ENCODE measurements at places on chromosomes 1 and 21.

DNA sequence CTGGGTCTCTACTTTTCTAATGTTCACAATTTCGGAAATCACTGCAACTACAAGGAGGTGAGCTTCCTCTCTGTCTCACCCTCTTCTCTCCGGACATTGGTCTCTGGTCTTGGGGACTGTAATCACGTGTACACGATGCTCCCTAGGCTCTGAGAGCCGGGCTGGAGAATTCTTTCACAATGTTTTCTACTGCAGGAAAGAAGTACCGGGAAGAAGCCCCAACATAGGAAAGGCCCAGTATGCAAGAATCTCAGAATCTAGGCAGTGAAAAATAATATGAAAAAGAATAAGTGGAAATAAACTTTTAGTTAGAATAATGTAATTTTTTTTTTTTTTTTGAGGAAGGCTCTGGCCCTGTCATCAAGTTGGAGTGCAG is 13.5 kb upstream of the HJV start:
- no peak for DNase-seq
- H3K27ac ChIP-seq, result peak overlapping the region; percentile 62
- H3K27me3 ChIP-seq, result no peaks in the 10 kb centered on the region
- no peaks in the 10 kb centered on the region for H3K36me3 ChIP-seq

GRCh38 chr1:41241354-41241748 is 755 bp downstream of the SCMH1 start:
- no peaks in the 10 kb centered on the region for H3K36me3 ChIP-seq
- H3K4me3 ChIP-seq, result peak overlapping the region; percentile 90
- no peaks in the 10 kb centered on the region for H3K27me3 ChIP-seq

DNA sequence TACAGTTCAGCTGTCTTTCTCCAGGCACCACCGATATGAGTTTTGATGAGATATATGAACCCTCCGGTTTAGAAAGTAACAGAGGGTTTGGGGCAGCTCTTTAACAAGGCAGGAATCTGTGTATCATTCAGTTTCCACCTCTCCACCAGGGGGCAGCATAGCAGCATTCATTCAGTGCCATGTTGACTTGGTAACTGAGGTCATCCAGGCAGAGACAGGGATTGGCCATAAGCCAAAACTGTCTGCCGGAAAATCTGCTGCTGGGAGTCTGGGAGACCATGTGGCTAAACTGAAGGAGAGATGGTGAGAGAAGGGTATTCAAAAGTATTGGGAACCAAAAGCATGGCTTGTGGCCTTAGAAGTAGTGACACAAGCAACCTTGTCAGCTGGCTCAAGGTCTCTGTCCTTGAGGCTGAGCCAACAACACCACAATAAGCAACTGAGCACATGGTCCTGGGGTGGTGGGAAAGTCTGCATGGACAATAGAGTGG is 98.5 kb downstream of the LMX1A start:
- no peak overlapping the region for H3K4me3 ChIP-seq
- no peak for DNase-seq
- no peak overlapping the region for H3K27ac ChIP-seq
- no peaks in the 10 kb centered on the region for H3K27me3 ChIP-seq
- H3K36me3 ChIP-seq, result no peaks in the 10 kb centered on the region

DNA sequence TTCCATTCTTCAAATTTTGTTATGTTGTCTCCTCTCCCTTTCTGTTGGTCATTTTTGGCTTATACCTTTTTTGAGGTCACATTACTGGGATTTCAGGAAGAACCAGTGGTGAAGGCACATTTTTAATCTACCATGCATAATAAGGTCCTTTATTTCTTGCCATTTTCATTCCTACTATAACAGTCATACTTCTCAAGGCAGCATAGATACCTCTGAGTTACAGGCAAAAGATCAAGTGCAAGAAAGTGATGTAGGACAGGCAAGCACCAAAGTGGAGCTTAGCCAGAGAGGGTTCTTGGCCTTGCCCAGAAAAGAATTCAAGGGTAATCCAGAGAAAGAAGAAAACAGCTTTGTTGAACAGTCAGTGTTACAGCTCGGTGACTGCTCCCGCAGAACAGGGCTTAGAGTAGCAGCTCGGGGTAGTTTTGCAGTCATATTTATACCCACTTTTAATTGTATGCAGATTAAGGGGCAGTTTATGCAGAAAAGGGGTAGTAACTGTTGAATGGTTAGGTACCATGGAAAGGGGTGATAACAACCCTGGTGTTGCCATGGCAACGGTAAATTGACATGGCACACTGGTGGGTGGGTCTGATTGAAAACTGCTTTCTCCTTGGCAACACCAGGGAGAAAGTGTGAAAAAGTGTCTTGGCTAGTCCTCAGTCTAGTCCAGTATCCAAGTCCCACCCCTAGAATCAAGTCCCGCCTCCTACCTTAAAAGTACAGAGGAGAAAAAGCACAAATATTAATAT is 39.6 kb upstream of the DOCK7 start:
- peaks cover 16% of the 10 kb centered on the region for H3K4me1 ChIP-seq
- no peaks in the 10 kb centered on the region for H3K36me3 ChIP-seq
- H3K27me3 ChIP-seq, result no peaks in the 10 kb centered on the region
- H3K27ac ChIP-seq, result peak overlapping the region; percentile 29
- DNase-seq, result no peak

GRCh38 chr1:229280037-229280828 is 9.3 kb downstream of the RAB4A start:
- no peaks in the 10 kb centered on the region for H3K4me1 ChIP-seq
- no peaks in the 10 kb centered on the region for H3K36me3 ChIP-seq
- no peak overlapping the region for H3K27ac ChIP-seq
- DNase-seq, result no peak
- no peak overlapping the region for H3K4me3 ChIP-seq
- no peaks in the 10 kb centered on the region for H3K27me3 ChIP-seq

DNA sequence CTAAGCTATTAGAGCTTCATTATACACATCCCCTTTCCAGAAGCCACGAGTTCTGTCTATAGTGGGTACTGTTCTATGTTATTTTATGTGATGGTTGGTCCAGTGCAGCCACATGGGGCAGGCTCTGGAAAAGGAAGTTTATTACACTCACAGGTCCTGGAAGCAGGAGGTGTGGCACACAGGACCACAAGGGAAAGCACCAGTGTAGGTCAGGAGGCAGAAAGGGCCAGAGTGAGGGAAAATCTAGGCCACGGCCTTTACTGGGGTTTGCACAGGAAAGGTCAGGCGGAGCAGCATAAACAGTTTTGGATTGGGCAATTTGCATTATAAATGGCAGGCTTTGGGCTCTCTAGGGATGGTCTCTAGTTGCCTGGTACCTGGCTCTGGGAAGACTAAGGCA is 21.8 kb upstream of the CNIH3 start:
- H3K36me3 ChIP-seq, result no peaks in the 10 kb centered on the region
- no peaks in the 10 kb centered on the region for H3K27me3 ChIP-seq
- no peak for DNase-seq
- no peaks in the 10 kb centered on the region for H3K4me1 ChIP-seq
- no peak overlapping the region for H3K27ac ChIP-seq

GRCh38 chr1:98991127-98992012 is 13.3 kb downstream of the PLPPR5 start:
- no peaks in the 10 kb centered on the region for H3K27me3 ChIP-seq
- H3K4me1 ChIP-seq, result no peaks in the 10 kb centered on the region
- H3K27ac ChIP-seq, result no peak overlapping the region
- no peak overlapping the region for H3K4me3 ChIP-seq
- no peak for DNase-seq

DNA sequence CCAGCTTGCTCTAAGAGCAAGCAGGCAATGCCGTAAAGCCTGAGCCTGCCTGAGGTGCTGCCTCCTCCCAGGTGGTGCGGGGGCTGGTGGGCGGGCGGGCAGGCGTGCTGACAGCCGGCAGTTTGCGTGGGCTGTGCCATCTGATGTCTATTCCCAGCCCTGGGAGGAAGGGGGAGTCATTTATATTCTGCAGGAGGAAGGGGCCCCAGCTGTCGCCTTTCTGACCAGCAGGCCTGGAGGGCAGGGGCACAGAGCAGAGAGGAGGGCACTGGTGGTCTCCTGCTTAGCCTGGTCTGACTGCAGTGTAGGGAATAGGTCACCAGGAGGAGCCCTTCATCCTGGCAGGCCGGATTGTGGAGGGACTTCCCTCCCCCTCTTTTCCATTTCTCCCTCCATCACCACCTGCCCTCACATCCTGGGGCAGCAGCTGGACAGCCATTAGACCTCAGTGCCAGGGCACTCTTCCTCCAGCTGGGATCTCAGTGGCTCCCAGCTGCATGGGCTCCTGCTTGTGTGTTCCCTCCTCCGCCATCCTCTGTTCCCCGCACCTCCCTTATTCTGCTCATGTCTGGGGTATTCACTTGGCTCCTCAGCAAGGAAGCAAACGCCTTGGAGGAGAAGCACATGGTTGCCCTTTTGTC is 4.4 kb downstream of the CYB561D1 start:
- peaks cover 25% of the 10 kb centered on the region for H3K36me3 ChIP-seq
- no peak overlapping the region for H3K4me3 ChIP-seq
- peaks cover 45% of the 10 kb centered on the region for H3K4me1 ChIP-seq
- H3K27ac ChIP-seq, result peak overlapping the region; percentile 17

DNA sequence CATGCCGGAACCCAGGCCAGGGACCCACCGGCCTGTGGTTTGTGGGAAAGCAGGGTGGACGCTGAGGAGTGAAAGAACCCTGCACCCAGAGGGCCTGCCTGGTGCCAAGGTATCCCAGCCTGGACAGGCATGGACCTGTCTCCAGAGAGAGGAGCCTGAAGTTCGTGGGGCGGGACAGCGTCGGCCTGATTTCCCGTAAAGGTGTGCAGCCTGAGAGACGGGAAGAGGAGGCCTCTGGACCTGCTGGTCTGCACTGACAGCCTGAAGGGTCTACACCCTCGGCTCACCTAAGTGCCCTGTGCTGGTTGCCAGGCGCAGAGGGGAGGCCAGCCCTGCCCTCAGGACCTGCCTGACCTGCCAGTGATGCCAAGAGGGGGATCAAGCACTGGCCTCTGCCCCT is 18.5 kb downstream of the CSF1 start:
- no peak overlapping the region for H3K4me3 ChIP-seq
- H3K27me3 ChIP-seq, result no peaks in the 10 kb centered on the region
- DNase-seq, result no peak

DNA sequence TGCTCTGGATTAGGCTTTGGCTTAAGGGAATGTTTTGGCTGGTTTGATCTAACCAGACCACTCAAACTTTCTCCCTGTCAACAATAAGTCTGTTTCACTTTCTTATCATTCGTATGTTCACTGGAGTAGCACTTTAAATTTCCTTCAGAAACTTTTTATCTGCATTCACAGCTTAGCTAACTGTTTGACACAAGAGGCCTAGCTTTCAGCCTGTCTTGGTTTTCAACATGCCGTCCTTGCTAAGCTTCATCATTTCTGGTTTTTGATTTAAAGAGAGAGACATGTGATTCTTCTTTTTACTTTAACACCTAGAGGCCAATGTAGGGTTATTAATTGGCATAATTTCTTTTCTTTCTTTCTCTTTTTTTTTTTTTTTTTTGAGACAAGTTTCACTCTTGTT is 14.9 kb upstream of the CYB5R1 start:
- H3K4me1 ChIP-seq, result no peaks in the 10 kb centered on the region
- H3K4me3 ChIP-seq, result no peak overlapping the region
- no peak for DNase-seq
- no peaks in the 10 kb centered on the region for H3K36me3 ChIP-seq
- no peak overlapping the region for H3K27ac ChIP-seq

- H3K27ac ChIP-seq, result no peak overlapping the region
- no peaks in the 10 kb centered on the region for H3K4me1 ChIP-seq
- no peak for DNase-seq
Observed at GRCh38 chr1:215583185-215583749, 16.2 kb downstream of the KCTD3 start.

- DNase-seq, result no peak
- H3K27me3 ChIP-seq, result no peaks in the 10 kb centered on the region
- peaks cover 10% of the 10 kb centered on the region for H3K4me1 ChIP-seq
- no peak overlapping the region for H3K27ac ChIP-seq
- no peak overlapping the region for H3K4me3 ChIP-seq
- H3K36me3 ChIP-seq, result no peaks in the 10 kb centered on the region
Observed at GRCh38 chr1:8595941-8596340, 221.5 kb downstream of the RERE start.

DNA sequence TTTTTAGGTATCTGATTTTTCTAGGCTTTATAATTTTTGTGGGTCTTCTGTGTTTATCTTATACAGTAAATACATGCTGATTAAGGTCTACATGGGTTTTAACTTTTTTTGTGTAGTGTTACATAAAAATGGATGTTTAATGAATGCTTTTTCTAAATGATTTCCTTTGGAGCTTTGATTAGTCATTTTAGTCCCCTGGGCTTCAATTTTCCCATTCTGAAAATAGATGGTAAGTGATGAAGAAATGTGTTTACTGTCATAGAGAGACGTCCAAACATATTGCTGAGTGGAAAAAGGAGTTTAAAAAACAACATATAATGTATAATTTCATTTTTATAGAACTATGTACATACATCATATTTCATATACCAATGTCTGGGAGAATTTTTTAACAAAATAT is 140.9 kb upstream of the HMCN1 start:
- no peak overlapping the region for H3K27ac ChIP-seq
- no peaks in the 10 kb centered on the region for H3K27me3 ChIP-seq

- peak overlapping the region; percentile 95 for H3K27ac ChIP-seq
- H3K27me3 ChIP-seq, result no peaks in the 10 kb centered on the region
- peaks cover 26% of the 10 kb centered on the region for H3K4me1 ChIP-seq
- H3K4me3 ChIP-seq, result peak overlapping the region; percentile 74
- no peak for DNase-seq
Observed at GRCh38 chr1:61081686-61082310, 563 bp upstream of the NFIA start.

DNA sequence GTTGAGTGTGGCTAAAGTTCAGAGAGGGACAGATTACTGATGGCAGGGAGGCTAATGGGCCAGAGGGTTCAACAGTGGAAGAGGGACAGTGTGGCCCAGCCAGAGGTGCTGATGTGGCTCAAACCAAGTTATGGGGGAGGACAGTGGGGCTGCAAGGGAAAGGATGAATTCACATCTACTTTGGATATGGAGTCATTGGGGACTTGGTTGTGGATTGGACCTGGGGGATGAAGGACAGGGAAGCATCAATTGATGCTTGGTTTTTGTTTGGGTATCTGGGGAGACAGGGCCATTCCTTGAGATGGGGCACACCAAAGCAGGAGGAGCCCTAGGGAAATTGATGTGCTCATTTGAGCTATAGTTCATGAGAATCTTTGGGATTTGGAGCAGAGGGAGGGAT is 23.3 kb downstream of the FOXO6 start:
- H3K4me3 ChIP-seq, result no peak overlapping the region
- peaks cover 29% of the 10 kb centered on the region for H3K4me1 ChIP-seq
- no peaks in the 10 kb centered on the region for H3K27me3 ChIP-seq

Data from ascending aorta (tissue), 2 donors.